T-helper 9 cell (primary cell): ENCODE measurements at places on chromosomes 11 and 22.

DNA sequence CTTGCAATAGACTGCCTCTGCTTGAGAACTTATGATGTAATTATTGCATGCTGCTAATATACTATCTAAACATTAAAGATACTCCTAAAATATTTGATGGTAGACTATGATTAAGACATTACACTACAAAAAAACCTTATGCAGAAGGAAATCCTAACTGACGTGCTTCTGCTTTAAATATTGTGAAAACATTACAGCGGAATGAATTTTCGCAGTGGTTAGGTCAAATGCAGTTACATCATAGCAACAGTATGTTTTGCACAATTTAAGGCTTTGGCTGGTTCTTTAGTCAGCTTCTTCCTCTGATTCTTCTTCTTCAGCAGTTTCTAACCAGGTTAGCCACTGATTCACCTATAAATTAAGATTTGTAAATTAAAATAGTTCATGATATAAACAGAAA is 11.2 kb downstream of the EIF4G2 start:
- no peak for DNase-seq

GRCh38 chr22:30859714-30860095 is 108.9 kb downstream of the MORC2 start:
- DNase-seq: no peak

DNA sequence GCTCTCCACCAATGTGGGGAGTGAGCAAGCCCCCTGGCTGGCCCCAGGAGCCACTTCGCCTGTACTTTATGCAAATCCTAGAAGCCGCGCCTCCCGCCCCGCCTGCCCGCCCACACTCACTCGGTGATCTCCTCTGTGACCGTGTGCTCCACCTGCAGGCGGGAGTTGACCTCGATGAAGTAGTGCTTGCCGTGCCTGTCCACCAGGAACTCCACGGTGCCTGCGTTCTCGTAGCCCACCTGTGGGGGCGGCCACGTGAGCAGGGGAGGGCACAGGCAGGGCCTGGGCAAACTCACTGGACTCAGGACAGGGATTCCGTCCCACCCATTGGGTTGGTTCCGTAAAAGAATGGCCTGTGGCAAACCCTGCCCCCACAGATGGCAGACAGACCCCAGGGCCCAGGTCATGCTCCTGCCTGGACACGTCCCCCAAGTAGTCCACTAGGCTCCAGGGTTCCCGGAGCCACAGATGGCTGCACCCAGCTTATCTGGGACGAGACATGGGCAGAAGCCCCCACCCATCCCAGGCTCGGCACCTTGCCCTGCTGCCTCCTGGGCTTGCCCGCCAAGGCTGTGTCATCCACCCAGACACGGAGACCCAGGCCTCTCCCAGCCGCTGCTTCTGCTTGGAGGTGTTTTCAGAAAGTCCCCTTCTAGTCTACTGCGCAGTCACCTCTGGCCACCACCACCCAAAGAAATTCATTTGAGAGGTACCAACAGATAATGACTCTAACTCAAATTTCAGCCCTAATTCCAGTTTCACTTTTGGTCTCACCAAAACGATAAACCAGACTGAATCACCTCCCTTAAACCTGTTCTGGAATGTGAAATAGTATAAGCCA is 12.1 kb downstream of the LRFN4 start:
- peak; percentile 65 for DNase-seq

DNA sequence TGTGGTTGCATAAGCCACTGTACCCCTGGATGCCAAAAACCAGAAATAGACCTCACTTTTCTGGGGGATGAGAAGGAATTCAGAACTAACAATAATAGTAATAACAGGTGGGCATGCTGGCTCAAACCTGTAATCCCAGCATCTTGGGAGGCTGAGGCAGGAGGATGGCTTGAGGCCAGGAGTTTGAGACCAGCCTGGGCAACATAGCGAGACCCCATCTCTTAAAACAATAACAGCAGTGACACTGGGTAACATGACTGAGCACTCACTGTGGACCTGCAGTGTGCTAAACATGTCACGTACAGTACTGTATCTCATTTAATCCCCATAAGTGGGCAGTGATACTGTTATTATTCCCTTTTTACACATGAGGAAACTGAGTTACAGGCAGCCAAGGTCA is 10.0 kb downstream of the FLRT1 start:
- no peak for DNase-seq

DNA sequence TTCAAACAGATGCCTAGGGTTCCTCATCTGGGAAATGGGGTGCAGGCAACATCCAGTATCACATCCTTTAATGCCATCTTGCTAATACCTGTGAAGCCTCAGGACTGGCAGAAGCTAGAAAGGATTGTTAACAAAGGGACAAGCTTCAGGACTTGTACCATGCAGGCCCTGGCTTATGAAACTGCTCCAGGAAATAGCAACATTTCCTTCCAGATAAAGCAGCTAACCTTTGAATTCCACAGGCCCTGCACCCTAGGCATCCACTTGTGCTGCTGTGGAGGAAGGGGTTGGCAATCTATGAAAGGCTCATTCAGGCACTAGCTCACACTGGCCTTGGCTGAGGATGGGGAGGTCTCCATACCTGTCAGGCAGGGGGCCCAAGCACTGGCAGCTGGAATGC is 87.2 kb downstream of the BTBD10 start:
- DNase-seq: no peak

GRCh38 chr11:15212876-15213275 is 98.2 kb downstream of the INSC start:
- no peak for DNase-seq

DNA sequence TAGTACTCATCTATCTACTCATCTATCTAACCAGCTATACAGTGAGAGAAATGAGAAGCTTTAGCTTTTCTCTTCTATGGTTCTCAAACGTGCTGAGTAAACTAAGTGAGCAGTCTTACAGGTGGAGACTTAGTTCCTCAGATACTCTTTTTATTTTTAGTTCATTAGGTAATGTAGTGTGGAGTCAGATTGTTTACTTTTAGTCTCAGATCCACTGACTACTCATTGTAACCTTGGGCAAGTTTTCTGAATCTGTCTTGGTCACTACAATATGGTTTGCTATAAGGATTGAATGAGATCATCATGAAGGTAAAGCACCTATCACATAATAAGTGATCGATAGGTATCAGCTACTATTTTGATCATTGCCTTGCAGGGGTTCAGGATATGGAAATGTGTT is 160.1 kb downstream of the RAB38 start:
- no peak for DNase-seq

GRCh38 chr11:45896422-45896984 is 10.6 kb downstream of the FREY1 start:
- no peak for DNase-seq

DNA sequence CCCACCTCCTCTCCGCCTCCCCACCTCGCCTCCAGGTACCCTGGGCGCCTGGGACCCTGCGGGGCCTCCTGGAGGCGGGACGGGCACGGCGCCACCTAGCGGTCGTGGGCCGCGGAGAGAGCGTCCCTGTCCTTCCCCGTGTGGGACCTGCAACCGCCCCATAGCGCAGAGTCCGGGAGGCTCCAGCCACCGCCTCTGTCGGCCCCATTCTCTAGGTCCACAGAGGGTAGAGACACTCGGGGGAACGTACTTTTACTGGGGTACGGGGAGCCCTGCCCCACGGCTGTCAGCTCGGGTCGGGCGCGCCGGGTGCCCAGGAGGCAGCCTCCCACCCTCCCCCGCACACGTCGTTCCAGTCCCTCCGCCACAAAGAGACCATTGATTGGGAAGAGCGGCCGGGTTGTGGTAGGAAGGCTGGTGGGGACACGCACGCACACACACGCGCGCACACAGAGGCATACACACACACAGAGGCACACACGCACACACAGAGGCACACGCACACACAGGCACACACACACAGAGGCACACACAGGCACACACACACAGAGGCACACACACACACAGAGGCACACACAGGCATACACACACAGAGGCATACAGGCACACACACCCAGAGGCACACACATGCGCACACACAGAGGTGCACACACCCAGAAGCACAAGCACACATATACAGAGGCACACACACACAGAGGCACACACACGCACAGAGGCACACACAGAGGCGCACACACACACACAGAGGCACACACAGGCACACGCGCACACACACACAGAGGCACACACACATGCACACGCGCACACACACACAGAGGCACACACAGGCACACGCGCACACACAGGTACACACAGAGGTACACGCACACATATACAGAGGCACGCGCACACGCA is 12.6 kb upstream of the NECTIN1 start:
- peak; percentile 62 for DNase-seq

DNA sequence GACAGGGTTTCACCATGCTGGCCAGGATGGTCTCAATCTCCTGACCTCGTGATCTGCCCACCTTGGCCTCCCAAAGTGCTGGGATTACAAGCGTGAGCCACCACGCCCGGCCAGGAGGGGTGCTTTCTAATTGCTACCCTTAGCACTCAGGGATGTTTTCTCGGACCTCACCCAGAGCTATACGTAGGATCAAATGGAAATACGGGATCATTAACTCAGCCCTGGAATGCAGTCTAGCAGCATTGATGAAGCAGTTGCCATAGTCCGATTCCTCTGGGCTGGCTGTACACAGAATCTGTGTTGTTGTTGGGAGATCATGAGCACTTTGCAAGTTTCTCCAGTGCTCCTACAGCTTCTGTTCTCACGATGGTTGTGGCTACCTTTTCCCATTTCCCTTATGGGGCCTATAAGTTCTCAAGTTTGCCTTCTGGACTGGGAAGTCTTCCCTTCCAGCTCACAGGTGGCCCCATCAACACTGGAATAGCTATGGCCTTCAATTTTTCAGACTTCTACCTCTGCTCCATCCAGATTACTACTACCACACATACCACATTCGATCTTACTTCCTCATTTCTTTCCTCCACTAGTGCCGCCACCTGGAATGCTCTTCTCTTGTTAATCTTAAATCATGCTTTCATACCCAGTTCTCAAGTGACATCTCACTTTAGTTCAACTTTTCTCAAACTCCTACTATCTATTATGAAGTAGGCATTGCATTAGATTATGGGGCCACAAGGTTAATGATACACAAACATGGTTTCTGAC is 16.1 kb upstream of the PCF11 start:
- DNase-seq: no peak

- DNase-seq: no peak
Measured at GRCh38 chr22:20186183-20186870, 35.5 kb upstream of the CCDC188 start.

GRCh38 chr11:64608636-64609035 is 17.6 kb downstream of the SLC22A12 start:
- DNase-seq: no peak

GRCh38 chr11:18012122-18012905 is 533 bp downstream of the SERGEF start:
- peak; percentile 7 for DNase-seq

- no peak for DNase-seq
Measured at GRCh38 chr11:113729456-113729855, 23.3 kb upstream of the TMPRSS5 start.

DNA sequence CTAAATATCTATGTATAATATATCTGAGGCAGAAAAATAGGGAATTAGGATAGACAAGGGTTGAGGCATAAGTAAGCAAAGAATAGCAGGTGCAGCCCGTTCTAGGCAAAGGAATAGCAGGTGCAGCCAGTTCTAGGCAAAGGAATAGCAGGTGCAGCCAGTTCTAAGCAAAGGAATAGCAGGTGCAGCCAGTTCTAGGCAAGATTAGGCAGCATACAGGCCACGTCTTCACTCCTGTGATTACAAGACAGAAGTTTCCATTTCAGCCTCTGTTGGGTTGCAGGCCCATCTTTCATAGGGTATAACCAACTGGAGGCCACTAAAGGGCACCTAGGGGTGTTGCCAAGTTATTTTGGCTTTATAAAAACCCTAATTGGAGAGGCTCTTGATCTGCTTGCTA is 28.8 kb upstream of the CHORDC1 start:
- no peak for DNase-seq

GRCh38 chr11:15818132-15818842 is 538.1 kb downstream of the SOX6 start:
- DNase-seq: no peak

GRCh38 chr22:19554834-19555404 is 30.7 kb upstream of the CLDN5 start:
- DNase-seq: no peak

DNA sequence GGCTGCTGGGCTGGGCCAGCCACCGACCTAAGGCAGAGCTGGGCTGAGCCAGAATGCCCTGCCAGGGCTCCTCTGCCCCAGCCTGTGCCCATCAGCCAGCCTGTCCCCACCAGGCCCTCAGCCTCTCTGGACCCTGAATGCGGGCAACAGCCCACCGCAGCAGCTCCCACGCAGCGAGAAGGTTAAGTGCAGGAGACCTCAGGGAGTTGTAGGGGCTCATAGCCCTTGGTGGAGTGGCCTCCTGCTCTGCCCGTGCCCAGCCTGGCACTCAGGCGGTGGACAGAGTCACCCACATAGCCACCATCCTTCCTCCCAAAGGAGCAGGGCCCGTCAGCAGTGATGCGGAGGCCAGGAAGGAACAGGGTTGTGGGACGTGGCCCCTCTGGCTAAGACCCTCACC is 19.1 kb downstream of the WNT7B start:
- DNase-seq: no peak

- no peak for DNase-seq
Measured at GRCh38 chr11:119415966-119416365, 7.0 kb downstream of the THY1 start.

DNA sequence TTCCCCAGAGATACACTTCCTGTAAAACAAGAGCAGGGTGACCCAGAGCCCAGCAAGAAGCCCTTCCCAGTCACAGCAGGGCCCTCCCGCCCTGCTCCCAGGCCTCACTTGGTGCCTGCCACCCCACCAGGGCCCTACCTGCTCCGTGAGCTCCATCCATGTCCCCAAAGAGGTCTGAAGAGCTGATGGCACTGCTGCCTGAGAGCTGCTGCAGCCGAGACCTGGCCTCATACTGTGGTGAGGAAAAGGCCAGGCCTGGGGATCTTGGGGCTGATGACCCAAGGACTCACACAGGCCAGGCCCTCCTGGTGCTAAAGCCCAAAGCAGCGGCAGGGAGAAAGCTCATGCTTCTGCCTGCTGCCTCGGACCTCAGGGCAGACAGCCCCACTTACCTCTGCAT is 10.3 kb downstream of the ARFGAP2 start:
- no peak for DNase-seq

DNA sequence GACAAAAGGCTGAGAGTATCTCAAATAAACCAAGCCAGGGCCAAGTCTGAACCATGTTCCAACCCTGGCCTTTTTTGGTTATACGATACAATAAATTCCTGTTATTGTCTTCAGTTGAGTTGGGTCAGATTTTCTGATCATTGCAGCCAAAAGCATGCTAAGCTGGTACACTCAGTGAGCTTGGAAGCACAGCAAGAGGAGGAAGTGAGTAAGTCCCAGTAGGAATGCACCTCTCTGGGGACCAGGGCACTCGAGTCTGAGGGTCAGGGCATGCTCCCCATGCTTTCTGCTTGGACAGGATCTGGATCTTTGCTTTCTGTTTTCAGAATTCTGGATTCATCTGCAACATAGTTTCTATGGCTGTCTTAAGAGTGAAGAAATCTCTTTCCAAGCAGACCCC is 73.1 kb downstream of the TMPRSS5 start:
- DNase-seq: no peak
